ENCODE measurements at places on chromosomes 7 and 10.

- DNase-seq, result no peak
Measured at GRCh38 chr7:143304938-143305337, 11.0 kb upstream of the CLCN1 start.

DNA sequence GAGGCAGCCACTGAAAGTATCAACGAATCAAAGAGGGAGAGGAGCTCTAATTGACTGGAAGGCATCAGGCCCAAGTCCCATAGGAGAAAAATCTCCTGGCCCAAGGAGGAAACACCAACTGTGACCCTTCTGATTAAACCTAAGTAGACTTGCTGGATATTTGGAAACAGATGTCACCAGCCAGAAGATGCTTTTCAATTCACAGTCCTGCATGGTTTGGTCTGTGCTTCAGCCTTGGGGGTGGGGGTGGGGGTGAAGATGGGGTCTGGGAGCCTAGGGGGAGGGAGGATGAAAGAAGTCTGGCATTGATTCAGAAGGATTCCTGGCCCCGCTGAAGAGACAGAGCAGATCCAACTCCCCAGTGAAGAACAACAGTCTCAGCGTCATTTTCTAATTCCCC is 623.7 kb downstream of the PARD3 start:
- DNase-seq, result no peak

GRCh38 chr7:2019711-2020511 is 212.8 kb downstream of the MAD1L1 start:
- peak; percentile 78 for DNase-seq

DNA sequence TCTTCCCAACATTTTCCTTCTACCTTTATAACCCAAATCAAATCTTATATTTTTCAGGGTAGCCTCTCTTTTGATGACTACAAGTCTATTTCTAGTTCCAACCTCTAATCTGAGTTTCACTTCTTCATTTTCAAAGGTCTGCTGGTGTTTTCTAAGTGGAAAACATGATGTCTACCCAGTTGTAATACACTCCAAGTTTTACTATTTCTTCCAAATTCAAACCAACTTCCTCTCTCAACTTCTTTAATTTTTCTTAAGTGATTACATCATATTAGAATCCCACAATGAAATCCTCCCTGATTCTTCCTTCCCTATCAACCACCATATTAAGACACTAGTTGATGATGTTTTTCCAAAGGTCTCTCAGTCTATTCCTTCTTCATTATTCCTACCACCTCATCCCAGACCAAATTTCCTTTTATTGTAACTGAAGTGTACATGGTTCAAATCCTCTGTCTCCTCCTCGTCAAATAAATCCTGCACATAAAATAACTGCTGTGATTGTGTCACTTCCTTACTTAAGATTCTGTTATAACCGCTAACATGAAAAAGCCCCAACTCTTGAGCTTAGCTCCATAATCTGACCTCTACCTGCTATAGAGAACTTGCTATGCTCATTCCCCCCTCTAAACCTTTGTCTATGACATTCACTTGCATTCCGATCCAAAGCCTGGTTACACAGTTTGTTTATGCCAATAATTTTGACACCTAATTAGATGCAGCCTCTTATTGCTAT is 12.7 kb downstream of the TAS2R38 start:
- no peak for DNase-seq

DNA sequence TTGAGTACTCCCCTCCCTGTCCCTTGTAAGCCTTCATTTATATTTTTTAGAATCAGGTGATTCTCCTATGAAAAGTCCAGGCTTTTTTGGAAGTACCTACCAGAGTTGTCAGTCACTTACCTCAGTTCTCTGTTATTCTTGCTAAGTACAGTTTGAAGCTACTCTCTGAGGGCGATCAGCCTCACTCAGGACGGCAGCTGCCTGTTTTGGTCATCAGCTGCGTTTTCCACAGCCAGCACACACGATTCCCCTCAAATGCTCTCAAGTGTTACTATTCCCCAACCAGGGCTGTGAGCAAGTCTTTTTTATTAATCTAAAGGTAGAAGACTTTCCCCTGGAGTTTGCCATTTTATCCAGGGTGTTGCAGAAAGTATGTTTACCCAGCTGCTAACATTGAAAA is 328.6 kb downstream of the SUGCT start:
- no peak for DNase-seq

- DNase-seq, result no peak
Measured at GRCh38 chr7:33233659-33234058, 104.3 kb downstream of the BBS9 start.

DNA sequence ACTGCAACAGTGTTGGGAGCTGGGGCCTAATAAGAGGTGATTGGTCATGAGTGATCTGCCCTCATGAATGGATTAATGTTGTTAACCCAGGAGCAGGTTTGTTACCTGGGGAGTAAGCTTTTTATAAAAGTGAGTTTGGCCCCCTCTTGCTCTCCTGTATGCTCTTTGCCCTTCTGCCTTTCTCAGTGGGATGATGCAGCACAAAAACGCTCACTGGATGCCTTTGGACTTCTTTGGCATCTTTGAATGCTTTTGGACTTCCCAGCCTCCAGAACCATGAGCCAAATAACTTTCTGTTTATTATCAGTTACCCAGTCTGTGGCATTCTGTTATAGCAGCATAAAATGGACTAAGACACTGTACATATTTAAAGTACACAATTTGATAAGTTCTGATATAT is 48.5 kb downstream of the CCDC71L start:
- no peak for DNase-seq

- no peak for DNase-seq
Measured at GRCh38 chr10:11005725-11006427, 11.8 kb upstream of the CELF2 start.

- no peak for DNase-seq
Measured at GRCh38 chr7:136640977-136641376, 227.5 kb upstream of the CHRM2 start.

GRCh38 chr7:73671857-73672445 is 4.3 kb downstream of the VPS37D start:
- no peak for DNase-seq
